DMS153 (cell line): ENCODE measurements at places on chromosomes 5 and 9.

DNA sequence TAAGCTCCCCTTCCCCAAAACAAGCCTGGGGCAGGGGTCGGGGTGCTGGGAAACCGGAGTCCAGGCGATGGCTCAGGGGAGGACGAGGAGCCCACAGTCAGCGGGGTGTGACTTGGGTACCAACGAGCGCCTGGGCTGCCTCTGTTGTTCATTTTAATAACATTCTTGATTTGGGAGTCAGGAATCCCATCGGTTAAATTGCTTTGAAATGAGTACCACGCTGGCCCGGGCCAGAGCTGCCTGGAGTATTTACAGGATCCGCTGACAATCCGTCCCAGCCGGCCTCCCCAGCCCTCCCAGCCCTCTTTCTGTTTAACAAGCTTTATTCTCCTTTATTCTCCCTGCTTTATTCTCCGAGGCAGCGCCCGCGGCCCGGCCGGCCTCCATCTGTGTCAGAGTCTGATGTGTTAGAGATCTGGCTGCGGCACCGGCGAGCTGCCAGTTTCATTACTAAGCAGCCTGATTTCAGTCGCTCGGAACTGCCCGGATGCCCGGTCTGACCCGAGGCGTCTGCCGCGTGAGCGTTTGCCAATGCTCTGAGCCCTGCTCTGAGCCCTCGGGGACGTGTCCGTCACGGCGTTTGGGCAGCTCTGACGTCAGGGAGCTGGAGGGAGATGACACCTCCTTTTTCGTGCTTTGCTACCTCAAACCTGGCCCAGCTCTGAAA, 16.5 kb upstream of the QRFP start:
- DNase-seq: no peak

- no peak for DNase-seq
Observed at GRCh38 chr5:173318330-173318729, 9.9 kb downstream of the STC2 start.

DNA sequence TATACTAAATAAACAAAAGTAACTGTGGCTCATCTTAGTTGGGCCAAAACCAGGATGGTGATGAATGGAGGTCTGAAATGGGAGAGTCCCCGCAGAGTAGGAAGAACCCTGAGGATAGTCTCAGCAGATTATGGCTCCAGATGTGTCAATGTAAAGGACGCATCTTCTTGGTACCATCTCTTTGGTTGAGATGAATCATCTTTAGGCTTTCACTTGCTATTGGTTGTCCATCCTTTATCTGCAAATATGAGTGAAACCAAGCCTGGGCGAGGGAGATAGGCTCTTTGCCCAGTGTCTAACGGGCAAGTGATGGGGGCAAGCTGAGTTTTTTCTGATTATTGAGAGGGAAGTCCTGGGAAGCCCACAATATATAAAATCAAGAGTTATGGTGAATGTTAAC, 19.4 kb upstream of the LCP2 start:
- no peak for DNase-seq

DNA sequence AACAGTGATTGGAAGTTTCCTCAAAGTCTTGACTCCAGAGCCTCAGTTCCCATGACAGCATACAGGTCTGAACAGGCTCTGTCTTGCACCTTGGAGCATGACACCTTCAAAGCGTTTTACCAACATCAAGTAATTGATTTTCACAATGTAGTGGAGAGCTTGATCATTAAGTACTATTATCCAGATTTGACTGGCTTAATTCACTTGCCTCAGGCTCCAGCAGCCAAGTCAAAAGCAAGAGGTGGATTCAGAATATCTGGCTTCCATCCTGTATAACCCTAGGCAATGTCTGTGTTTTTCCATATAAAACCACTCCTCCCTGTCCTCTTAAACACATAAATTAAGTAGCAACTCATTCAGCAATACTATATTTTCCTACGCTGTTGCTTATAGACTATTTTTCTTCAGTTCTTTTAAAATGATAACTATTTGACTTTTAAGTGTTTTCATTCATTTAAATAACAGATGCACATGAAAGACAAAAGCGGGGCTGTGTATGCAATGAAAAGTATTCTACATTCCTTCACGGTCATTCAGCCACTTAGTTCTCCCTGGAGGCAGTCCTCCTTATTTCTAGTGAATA, 150.8 kb upstream of the RANBP3L start:
- no peak for DNase-seq

- DNase-seq: no peak
Observed at GRCh38 chr9:130480673-130481072, 35.9 kb downstream of the ASS1 start.

DNA sequence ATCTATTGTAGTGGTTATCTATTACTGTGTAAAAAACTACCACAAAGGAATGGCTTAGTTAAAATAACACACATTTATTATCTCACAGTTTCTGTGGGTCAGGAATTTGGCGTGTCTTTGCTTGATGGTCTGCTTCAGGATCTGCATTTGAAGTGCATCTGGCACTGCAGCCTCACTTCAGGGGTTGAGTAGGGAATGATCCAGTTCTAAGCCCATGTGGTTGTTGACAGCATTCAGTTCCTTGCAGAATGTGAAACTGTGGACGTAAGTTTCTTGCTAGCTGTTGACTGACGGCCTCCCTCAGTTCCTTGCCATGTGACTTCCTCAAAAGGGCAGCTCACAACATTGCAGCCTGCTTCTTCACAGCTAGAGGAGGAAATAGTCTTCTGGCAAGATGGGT, 2.1 kb upstream of the OGN start:
- DNase-seq: no peak

- no peak for DNase-seq
Observed at GRCh38 chr9:98867429-98868168, 60.1 kb downstream of the GALNT12 start.

DNA sequence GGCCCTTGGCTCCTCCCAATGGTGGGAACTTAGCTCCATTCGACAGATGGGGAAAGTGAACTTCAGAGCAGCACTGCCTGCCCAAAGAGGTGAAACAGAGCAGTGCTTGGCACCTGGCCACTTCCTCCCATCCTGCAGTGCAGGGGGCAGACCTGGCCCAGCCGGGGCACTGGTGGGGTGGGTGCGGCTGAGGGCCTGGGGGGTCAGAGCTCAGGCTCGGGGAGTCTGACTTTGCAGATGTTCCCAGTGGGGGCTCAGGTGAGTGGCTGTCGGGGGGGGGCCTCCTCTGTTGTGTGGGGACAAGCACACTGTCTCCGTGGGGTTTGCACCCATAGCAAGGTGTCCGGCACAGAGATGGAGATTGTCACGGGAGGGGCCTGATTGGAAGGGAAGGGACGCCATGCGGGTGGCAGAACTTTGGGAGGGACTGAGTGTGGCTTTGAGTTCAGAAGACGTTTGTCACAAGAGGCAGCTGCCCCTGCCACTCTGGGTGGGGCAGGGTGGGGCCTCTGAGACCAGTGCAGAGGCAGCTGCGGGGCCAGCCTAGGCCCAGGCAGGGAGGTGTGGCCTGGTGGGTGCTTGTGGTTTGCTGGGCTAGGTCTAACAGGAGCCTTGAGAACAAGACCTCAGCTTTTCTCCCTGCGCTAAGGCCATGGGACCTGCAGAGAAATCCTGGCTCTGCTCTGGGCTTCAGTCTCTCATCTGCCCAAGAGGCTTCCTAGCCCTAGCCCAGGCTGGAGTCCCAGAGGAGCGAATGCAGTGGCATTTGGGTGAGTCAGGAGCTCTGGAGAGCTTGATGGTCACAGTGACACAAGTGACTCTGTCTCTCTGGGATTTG, 2.5 kb downstream of the MYMK start:
- DNase-seq: no peak

DNA sequence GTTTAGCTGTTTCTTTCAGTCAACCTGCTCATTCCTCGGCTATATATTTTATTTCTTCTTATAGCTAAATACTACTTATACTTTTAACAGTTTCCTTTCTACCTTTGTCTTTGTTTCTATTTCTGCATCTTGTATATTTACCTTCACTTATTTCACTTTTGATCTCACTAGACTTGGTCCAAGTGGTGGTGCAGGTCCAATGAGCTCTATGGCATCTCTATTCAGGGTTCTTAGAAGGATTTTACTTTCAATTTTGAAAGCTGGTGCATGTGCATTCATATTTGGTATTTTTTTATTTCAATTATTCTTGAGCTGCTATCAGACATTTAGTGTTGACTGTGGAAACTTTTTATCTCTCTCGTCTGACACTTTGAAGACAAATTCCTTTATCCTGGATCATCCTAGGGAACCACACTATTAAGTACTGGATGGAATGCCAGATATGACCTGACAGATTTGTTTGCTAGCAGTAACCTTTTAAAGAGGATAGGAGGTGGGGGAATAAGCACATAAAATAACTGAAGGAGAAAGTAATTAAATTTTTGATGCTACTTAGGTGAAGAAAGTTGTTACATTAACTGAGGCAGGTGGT, 123.1 kb upstream of the PJA2 start:
- no peak for DNase-seq

- DNase-seq: no peak
Observed at GRCh38 chr9:71329873-71330272, 208.5 kb upstream of the TRPM3 start.

- DNase-seq: no peak
Observed at GRCh38 chr9:136571531-136571930, 25.7 kb upstream of the NOTCH1 start.

DNA sequence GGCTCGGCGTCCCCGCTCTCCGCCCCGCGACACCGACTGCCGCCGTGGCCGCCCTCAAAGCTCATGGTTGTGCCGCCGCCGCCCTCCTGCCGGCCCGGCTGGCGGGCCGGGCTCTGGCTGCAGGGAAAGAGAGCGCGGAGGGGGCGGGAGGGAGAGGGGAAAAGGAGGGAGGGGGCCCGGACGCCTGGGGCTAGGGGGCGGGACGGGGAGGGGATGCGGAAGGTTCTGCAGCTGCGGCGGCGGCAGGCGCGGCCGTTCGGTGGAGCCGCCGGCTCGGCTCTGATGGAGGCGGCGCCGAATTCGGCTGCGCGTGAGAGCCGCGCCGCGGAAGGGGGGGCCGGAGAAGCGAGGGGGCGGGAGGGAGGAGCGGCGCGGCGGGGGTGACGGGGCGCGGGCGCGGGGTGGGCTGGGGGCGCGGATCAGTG, at the start of gene MARCHF11:
TSS of gene MARCHF11 (minus strand) at position 281 of the 425 bp plus-strand sequence. CDS start at position 65, 216 bp downstream.
- peak; percentile 63 for DNase-seq

DNA sequence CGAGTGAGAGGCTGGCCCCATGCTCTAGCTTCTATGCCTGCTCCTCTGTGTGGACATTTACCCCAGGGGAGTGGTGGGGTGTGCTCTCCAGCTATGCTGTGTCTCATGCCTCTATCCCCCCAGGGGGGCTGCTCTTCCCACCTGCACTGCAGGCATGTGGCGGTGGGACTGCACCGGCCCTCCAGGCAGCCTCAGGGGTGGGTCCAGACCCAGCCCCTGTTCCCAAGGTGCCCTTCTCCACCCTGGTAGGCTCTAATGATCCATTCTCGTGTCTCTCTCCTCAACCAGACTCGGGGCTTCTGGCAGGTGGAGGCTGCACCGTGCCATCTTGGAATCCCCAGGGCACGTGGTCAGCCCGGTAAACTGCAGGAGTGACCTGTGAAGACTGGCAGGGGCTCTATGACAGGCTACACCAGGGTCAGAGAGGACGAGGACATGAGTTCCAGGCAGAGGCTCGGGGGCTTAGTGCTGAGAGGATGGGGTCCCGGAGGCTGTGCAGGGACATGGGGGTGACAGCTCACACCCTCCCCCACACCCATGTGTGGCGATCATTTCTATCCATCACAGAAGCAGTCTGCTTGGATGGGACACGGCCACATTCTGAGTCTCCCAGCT, 22.7 kb upstream of the COL5A1 start:
- DNase-seq: no peak

- DNase-seq: no peak
Observed at GRCh38 chr5:167576126-167576525, 715.3 kb upstream of the WWC1 start.

- DNase-seq: no peak
Observed at GRCh38 chr5:65986050-65986451, 59.7 kb downstream of the ERBIN start.

GRCh38 chr5:68543212-68543611, 327.7 kb downstream of the PIK3R1 start:
- no peak for DNase-seq

DNA sequence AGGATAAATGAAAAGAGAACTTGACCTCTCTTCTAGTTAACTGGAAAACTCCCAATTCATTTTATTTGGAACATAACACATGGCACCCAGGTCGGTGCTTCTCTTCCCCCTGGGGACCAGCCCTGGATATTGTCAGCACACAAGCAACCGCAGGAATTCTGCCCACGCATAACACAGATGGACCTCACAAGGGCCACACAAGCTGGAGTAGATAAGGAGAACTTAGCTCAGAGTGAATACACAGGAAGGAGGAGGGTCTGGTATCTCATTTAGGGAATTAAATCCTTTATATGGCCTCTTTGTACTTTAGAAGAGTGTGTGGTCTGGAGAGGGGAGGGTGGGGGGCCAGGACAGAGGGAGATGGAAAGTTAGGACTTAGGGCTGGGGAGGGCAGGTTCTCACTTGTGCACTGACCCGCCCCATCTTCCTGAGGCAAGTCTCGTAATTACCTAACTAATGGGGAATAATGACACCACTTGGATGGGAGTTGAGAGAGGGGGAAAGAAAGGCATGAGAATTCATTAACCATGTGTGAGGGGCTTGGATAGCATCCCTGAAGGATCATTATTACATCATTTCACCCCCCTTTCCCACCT, 341.2 kb upstream of the WWC1 start:
- no peak for DNase-seq

- peak; percentile 50 for DNase-seq
Observed at GRCh38 chr5:25544652-25545249, 900.0 kb upstream of the CDH10 start.

DNA sequence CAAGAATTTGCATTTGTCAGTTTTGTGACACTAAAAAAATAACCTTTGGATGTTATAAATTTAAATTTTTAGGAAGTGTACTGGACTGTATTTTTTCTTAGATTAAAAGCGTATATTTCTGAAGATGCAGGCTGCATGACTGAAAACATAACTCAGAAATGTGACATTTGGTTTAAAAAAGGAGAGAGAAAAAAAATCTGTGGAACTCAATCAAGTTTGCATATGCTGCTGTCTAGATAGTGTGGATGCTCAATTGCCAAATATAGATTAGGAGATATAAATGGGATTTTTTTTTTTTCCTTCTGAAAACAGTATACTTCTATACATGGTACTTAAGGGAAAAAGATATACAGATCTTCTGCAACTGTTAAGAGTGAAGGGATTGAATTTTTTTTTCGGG, 402.3 kb downstream of the TAF11L14 start:
- no peak for DNase-seq

GRCh38 chr9:116724123-116724522, 37.0 kb downstream of the TRIM32 start:
- DNase-seq: peak; percentile 84

- DNase-seq: no peak
Observed at GRCh38 chr9:5392285-5392684, 45.4 kb downstream of the PLGRKT start.

DNA sequence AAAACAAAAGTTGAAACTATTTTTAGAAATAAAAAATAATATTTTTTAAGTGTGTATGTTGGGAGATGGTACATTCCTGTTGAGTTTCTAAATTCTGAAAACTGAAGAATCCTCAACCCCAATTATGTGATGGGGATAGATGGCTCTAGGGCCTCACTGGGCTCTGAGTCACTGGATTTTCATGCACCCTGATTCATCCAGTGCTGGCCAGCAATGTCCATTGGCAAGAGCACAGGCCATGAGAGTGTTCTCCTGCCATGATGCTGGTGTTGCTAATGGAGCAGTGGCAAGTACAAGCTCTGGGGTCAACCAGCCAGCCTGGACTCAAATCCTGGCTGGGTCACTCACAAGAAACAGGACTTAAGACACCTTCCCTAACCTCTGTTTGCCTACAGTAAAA, 23.3 kb downstream of the SMIM23 start:
- no peak for DNase-seq
